Large intestine (tissue), 12 donors: ENCODE measurements at places on chromosomes 4 and X. TPM values are rescaled to one million over a fixed set of nuclear protein-coding genes. Genes with fewer than 3 reads are reported as not detected.

DNA sequence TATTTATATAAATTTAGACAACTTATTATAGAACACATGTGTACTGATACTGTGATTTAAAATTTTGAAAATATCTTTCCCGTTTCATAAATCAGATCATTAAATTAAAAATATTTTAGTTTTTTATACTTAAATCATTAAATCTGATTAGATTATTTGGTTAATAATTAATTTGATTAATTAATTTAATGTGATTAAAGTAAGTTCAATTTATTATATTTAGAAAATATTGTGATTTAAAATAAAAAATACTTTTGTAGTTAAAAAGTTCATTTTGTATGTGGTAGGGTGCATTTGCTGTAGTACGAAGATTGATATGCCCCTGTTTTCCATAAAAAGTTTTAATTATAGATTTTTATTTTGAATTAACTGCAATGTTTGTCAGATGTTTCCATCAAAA, 1323.4 kb downstream of the RAPGEF2 start:
- no peaks in the 10 kb centered on the region for H3K4me1 ChIP-seq
- no peak for DNase-seq
- no peaks in the 10 kb centered on the region for H3K27me3 ChIP-seq
- no peak overlapping the region for H3K4me3 ChIP-seq

DNA sequence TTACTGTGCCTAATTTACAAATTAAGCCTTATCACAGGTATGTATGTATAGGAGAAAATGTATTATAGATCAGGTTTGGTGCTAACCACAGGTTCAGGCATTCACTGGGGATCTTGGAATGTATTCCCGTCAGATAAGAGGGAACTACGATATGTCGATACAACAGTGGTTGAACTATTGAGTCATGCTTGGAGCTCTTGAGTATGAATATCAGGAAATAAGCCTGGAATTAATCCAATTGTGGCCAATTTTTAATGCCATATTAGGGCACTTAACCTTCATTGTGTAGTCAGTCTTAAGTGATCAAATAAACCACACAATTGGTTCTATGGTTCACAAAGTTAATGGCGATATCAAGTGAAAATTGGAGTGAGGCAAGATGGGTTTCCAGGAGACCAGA, 556.5 kb downstream of the IL1RAPL1 start:
- no peak for DNase-seq
- H3K27ac ChIP-seq: no peak overlapping the region
- no peaks in the 10 kb centered on the region for H3K36me3 ChIP-seq
- no peaks in the 10 kb centered on the region for H3K27me3 ChIP-seq

DNA sequence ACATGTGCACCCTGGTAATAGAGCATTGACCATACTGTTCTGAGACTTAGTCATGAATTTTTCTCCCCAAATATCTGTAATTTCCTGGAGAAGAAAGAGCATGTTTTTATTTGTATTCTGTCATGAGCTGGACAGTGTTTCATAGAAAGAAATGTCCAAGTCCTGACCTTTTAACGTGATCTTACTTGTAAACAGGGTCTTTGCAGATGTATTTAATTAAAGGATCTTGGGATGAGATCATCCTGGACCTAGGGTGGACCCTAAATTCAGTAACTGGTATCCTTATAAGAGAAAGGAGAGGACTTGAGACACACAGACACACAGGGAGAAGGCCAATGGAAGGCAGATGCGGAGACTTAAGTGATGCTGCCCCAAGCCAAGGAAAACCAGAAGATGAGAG, 3.6 kb downstream of the ADGRA3 start:
- no peaks in the 10 kb centered on the region for H3K27me3 ChIP-seq
- no peak for DNase-seq
- no peak overlapping the region for H3K4me3 ChIP-seq

DNA sequence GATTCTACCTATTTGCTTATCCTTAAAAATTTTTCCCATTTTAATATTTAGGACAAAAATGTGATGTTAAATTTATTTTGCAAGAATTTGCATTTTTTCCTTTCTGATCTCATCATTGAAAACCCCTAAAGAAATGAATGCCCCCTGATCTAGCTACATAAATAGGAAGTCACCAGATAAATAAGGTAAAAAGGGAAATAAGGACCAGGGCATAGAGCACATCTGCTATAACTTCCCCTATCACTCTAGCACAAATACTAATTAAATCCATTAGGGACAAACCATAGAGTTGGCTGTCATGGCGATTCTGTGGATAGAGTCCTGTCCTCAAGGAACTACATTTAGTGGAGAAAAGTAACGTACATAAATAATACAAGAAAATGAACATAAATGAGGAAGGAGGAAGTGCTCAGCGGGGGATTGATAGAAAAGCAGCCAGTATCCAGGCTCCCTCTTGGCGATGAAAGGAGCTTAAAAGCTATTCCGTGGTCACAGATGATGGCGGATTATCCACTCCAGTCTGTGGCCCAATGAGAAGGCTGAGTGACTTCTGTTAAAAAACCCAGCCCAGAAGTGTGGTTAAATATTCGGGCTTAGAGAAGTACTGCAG, 76.9 kb upstream of the RPL34 start:
- no peaks in the 10 kb centered on the region for H3K4me1 ChIP-seq
- no peak for DNase-seq
- H3K36me3 ChIP-seq: no peaks in the 10 kb centered on the region
- H3K27ac ChIP-seq: no peak overlapping the region

GRCh38 chr4:174099712-174100111, 183.8 kb downstream of the FBXO8 start:
- H3K36me3 ChIP-seq: no peaks in the 10 kb centered on the region
- DNase-seq: no peak
- H3K4me3 ChIP-seq: no peak overlapping the region
- H3K27ac ChIP-seq: no peak overlapping the region
- H3K27me3 ChIP-seq: no peaks in the 10 kb centered on the region
- no peaks in the 10 kb centered on the region for H3K4me1 ChIP-seq

- peaks cover 25% of the 10 kb centered on the region for H3K27me3 ChIP-seq
- H3K36me3 ChIP-seq: no peaks in the 10 kb centered on the region
- no peak overlapping the region for H3K4me3 ChIP-seq
- no peak for DNase-seq
Observed at GRCh38 chrX:137025930-137026329, 7.9 kb downstream of the GPR101 start.

DNA sequence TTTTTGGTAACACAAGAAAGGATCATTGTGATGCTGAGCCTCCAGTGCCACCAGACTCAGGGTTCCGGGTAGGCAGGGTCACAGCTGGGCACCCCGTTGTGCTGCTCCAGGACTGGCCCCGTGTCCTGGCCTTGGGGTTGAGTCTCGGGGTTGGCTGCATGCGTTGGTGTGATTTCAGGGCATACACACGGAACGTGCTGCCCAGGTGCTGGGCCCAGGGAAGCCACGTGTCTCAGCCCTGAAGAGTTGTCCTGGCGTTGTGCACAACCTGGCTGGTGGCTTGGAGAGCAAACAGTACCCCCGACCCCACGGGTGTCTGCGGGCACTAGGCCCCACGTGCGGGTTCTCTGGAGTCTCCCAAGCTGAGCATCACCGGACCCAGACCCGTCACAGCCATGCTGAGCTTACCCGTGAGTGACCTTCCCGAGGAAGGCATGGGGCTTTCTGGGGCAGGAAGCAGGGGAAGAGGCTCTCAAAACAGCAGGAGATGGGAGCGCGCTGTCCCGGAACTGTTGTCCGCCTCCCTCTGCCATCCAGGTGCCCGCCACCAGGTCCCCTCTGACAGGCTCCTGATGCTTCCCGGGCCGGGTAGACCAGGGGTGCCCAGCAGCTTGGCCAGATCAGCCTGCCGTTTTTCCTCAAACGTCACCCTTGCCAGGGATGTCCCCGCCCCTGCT, 66.1 kb upstream of the ENPP6 start:
- no peaks in the 10 kb centered on the region for H3K36me3 ChIP-seq
- H3K27me3 ChIP-seq: no peaks in the 10 kb centered on the region
- H3K4me1 ChIP-seq: peaks cover 17% of the 10 kb centered on the region
- no peak overlapping the region for H3K27ac ChIP-seq

- no peaks in the 10 kb centered on the region for H3K27me3 ChIP-seq
- no peak for DNase-seq
- H3K27ac ChIP-seq: no peak overlapping the region
- no peaks in the 10 kb centered on the region for H3K36me3 ChIP-seq
- no peaks in the 10 kb centered on the region for H3K4me1 ChIP-seq
- no peak overlapping the region for H3K4me3 ChIP-seq
Observed at GRCh38 chrX:150879855-150880807, 18.3 kb downstream of the CD99L2 start.

GRCh38 chr4:22372986-22373385, 142.9 kb downstream of the ADGRA3 start:
- no peaks in the 10 kb centered on the region for H3K36me3 ChIP-seq
- no peaks in the 10 kb centered on the region for H3K4me1 ChIP-seq
- H3K27ac ChIP-seq: no peak overlapping the region
- H3K4me3 ChIP-seq: no peak overlapping the region

DNA sequence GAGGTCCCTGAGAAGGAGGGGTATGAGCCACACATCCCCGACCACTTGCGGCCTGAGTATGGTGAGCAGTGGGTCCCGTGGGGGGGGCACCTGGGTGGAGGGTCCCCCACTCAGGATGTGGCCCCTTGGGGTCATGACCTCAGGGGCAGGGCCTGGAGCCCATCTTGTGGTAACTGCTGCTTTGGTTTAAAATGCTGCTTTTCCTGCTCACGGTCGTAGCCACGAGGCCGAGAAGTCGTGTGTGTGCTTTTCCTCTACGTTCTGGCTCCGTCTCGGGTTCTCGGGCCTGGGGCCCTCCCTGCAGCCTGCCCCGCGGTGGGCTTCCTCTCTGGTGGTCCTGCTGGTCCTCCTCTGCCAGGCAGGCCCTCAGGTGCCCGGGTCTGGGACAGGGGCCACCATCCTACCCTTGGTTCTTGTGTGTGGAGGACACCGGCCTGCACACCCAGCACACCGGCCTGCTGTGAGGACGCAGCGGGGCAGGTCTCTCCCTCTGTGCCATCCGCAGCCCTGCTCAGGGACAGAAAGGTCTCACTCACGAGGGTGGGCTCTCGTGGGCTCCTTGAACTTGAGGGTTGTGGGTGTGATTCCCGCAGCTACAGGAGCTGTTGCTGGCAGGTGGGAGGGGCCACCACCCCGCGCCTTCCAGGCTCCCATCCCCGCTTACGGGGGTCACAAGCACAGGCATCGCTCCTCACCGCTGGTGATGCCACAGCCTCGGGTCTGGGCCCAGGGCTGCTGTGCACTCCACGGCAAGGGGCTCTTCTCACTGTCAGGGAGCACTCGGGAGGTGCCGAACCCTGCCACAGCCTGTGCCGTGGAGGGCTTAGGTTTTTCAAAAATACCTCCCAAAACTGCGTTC, 19.6 kb downstream of the UVSSA start:
- no peaks in the 10 kb centered on the region for H3K27me3 ChIP-seq
- DNase-seq: no peak
- no peak overlapping the region for H3K4me3 ChIP-seq
- no peak overlapping the region for H3K27ac ChIP-seq
- H3K36me3 ChIP-seq: peaks cover 25% of the 10 kb centered on the region
- no peaks in the 10 kb centered on the region for H3K4me1 ChIP-seq

The POU4F2 gene
- not detected for polyA plus RNA-seq

The TRIML1 gene
- not detected for polyA plus RNA-seq
